ENCODE measurements at places on chromosomes 11 and 22.
A peak's percentile ranks its signal among the peaks of the same experiment; 100 is the strongest.

DNA sequence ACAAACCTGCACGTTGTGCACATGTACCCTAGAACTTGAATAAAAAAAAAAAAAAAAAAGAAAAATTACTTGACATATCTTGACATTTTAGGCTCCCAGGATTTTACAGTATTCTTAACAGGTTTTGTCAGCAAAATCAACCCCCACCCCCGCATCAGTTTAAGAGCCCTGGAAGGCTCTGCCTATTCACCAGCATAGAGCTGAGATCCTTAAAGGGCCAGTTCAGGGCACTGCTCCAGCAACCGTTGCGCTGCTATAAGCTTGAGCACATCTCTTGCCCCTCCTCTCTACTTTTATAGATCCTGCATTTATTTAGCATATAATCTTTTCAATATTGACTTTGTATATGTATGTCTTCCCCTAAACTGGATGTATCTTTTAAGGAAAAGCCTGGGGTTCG lies 697 bp upstream of the PAFAH1B2 start:
- peak; percentile 51 for DNase-seq

DNA sequence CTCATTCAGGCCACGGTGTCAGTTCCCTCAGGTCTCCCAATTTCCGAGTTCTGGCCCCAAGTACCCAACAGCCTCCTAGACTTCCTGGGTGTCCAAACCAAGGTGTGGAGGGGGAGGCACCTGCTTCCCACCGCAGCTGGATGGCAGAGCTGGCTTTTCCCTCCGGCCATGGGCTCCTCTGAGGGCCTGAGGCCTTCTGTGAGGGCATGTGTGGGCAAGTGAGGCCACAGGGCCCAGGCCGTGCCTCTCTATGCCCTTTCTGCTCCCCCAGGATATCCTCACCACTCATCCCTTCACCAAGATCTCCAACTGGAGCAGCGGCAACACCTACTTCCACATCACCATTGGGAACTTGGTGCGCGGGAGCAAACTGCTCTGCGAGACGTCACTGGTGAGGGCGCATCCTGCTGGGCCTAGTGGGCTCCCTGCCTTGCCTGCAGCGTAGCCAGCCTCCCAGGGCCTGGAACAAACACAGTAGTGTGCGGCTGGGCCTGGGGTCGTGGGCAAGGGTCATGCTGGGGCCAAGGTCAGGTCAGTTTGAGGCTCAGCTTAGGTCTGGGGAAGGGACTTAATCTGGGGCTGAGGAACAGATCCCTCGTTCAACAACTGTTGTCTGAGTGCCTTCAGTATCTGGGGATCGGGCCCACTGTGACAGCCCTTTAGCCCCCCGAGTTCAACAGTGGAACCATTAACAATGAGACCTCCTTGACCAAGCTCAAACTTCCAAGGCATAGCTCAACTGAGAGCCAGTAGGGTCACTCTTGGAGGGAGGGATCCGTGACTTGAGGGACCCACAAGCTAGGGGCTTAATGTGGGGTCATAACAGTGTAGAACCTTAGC lies 85.8 kb downstream of the MYO7A start:
- DNase-seq, result no peak

- DNase-seq, result peak; percentile 68
Observed at GRCh38 chr22:38513063-38513462, 7.0 kb upstream of the DDX17 start.

DNA sequence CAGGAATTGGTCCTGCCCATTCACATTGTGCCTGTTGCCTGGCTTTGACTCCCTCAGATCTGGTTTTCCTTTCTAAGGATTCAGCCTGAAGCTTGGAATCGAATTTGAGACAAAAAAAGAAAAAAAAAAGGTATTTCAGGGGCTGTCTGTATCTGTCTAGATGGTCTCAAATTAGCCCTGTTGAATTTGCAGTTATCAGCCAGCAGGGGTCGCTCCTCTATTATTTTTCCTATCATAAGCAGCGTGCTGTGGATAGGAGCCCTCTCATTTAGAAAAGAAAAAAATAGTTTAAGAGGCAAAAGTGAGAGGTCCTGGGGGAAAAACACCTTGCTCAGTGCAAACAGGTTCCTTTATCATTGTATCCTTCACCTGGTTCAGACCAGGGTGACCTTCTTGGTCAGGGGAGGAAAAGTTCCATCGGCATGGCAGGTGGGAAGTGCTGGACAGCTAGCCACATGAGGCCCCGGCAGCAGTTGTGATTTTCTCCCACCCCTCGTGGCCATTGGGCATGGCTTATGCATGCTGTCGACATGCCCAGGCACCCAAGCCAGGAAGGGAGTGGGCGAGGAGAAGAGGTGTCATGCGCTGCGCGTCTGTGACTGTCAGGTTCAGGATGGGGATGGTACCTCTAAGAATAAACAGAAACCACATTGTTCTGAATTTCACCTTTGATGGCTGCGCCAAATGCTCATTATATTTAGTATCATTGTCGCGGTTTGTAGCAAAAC lies 13.1 kb downstream of the OR5AK2 start:
- DNase-seq, result peak; percentile 2

DNA sequence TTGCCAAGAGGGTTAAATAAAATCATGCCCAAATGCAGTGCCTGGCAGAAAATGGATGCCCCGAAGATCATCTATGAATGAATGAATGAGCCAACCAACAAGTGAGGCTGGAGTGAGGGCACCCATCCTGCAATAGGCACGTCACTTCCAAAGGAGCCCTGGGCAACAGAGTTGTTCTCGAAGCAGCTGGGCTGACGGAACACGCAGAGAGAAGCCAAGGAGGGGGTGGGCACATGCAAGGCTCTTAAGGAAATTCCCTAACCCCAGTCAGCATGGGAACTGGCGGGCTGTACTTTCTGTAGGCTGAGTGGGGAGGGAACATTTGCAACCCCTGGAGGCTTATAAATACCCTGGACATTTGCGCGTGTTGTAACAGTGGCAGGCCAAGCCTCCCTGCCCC lies 11.6 kb upstream of the CHADL start:
- DNase-seq, result no peak

- DNase-seq, result no peak
Observed at GRCh38 chr22:36325154-36326031, 62.4 kb downstream of the MYH9 start.

- DNase-seq, result no peak
Observed at GRCh38 chr11:13386567-13386966, 76.5 kb downstream of the BTBD10 start.

DNA sequence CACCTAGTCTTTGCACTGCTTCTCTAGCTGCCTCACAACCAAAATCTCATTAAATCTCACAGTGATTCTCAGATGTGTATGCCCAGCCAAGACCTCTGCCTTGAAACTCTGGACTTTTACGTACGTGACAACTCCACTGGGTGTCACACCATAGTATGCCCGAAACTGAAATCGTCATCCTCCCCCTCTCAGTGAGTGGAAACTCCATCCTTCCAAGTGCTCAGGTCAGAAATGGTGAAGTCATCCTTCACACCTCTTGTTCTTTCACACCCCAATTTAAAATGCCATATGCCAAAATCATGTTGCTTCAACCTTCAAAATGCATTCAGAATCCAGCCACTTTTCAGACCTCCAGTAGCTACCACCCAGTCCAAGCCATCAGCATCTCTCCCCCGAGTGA lies 42.5 kb downstream of the SFI1 start:
- DNase-seq, result peak; percentile 75

GRCh38 chr11:5581014-5581413 lies 337 bp downstream of the OR52B6 start:
- DNase-seq, result no peak

GRCh38 chr22:22945195-22945594 lies 57.6 kb downstream of the IGLL5 start:
- no peak for DNase-seq

DNA sequence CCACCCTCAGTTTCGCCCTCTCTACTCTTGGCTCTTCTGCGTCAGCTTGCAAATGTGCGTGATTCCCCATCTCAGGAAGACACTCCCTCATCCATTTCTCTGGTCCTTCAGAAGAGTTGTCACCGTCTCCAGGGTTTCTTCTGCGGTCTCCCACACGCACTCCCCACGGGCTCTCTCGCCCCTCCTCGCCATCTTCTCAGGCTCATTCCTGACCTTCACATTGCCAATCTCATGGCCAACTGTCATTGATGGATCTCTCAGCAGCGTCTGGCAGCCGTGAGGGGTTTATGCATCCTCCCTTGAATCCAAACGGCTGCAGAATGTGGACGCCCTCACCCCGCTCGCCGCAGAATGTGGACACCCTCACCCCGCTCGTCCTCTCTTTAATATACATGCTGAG lies 10.5 kb downstream of the SYNGR1 start:
- DNase-seq, result no peak

All from activated CD8-positive, alpha-beta T cell treated with anti-CD3 and anti-CD28 coated beads for 36 hours (primary cell).